ENCODE measurements at places on chromosomes 1 and 21.

DNA sequence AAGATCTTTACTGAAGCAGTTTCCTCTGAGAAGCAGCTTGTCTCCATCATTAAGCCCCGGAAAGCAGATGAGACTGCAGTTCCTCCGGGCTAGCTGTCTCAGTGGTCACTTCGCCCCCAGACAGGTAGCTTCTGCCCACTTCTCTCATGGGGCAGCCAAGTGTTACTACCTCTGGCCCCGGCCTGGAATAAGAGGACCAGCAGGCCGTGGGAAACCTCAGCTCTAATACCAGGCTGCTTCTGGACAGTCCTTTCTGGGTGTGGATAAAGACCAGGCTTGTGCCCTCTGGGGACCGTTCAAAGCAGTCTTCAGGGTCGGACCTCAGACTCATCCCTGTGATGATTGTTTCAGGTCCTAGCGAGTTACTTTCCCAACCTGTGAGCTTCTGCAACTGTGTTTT lies 54.8 kb downstream of the RUNX3 start:
- no peak for DNase-seq

DNA sequence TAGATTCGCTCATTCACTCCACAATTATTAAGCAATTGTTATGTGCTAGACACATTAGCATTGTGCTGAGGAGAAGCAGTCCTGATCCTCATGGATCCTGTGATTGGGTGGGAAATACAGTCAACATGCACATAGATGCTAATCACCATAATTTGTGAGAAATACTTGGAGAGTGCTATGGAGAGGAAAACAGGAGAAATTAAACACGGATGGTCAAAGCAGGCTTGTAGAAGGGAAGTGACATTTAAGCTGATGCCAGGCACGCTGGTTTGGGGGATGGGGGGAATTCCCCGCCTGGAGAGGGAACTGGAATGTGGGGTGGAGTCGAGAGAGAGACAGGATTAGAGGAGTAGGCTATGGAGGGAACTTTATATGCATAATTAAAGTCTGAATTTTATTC lies 52.2 kb upstream of the L1TD1 start:
- no peak for DNase-seq

GRCh38 chr1:227913396-227913763 lies 34.4 kb downstream of the WNT9A start:
- no peak for DNase-seq

GRCh38 chr1:203926025-203926540 lies 64.7 kb downstream of the SNRPE start:
- DNase-seq, result no peak

GRCh38 chr1:83705091-83705490 lies 293.8 kb downstream of the TTLL7 start:
- no peak for DNase-seq

GRCh38 chr1:231091831-231092301 lies 51.8 kb upstream of the FAM89A start:
- no peak for DNase-seq

DNA sequence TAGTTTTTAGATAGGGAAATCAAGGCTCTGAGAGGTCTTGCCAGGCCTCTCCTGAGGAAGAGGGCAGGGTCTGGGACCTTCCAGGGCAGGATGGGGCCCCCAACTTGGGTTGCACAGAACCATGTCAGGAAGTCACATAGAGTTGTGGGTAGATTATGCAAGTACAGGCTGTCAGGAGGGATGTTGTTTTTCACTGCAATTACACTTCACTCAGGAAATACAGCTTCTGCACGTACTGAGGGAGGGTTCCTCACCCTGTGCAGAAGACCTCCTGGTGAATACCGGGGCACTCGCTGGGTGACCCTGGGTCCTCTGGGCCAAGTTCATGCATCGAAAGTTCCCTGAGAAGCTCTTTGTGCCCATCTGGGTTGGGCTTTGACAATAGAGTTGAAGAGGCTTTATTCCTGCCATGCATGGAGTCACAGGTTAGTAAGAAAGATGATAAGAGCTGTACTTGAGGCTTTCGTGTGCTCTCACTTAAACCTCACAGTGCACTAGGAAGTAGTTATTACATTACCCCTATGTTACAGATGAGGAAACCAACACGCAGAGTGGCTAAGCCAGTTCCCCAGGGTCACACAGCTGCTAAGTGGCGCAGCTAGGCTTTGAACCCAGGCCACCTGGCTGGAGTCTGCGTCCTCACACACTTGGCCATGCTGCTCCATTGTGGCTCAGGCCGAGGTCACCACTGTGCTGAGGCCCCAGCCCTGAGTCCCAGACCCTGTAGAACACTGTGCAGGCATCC lies 16.2 kb upstream of the TNFRSF1B start:
- no peak for DNase-seq

DNA sequence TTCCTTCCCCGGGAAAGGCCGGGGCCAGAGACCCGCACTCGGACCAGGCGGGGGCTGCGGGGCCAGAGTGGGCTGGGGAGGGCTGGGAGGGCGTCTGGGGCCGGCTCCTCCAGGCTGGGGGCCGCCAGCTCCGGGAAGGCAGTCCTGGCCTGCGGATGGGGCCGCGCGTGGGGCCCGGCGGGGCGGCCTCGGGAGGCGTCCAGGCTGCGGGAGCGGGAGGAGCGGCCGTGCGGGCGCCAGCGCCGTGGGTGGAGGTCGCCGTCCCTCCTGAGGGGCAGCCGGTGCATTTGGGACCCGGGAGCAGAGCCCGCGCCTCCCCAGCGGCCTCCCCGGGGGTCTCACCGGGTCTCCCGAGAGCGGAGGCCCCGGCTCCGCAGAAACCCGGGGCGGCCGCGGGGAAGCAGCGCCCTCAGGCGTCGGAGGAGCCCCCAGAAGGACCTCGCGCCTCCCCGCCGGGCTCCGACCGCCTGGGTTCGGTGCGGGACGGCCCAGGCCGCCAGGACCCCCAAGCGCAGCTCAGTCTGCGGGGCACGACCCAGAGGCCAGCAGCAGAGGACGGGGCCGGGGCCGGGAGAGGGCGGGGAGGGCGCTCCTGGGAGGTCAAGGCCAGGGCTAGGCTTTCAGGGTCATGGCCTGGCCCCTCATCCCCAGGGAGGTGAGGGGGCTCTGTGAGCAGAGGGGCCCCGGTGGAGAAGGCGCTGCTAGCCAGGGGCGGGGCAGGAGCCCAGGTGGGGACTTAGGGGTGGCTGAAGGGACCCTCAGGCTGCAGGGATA lies 7.2 kb upstream of the SLX9 start:
- peak; percentile 26 for DNase-seq

- no peak for DNase-seq
Measured at GRCh38 chr1:160628799-160629263, 18.0 kb downstream of the SLAMF1 start.

DNA sequence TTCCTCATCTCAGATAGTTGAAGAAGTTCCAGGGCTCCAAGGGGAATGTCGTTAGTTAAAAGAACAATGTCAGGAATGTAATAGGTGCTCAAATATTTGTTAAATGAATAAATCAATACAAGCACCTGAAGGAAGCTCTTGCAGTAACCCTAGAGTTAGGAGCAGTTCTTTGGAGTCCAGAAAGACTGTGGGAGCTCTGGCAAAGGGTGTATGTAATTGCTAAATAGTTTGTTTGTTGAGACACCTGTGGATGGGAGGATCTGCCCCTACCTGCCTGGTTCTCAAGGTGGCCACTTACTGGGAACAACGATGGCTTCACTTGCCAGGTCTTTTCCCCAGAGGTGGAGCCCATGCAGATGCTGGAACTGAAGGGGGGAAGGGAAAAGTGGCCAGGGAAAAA lies 27.5 kb upstream of the JUN start:
- no peak for DNase-seq

DNA sequence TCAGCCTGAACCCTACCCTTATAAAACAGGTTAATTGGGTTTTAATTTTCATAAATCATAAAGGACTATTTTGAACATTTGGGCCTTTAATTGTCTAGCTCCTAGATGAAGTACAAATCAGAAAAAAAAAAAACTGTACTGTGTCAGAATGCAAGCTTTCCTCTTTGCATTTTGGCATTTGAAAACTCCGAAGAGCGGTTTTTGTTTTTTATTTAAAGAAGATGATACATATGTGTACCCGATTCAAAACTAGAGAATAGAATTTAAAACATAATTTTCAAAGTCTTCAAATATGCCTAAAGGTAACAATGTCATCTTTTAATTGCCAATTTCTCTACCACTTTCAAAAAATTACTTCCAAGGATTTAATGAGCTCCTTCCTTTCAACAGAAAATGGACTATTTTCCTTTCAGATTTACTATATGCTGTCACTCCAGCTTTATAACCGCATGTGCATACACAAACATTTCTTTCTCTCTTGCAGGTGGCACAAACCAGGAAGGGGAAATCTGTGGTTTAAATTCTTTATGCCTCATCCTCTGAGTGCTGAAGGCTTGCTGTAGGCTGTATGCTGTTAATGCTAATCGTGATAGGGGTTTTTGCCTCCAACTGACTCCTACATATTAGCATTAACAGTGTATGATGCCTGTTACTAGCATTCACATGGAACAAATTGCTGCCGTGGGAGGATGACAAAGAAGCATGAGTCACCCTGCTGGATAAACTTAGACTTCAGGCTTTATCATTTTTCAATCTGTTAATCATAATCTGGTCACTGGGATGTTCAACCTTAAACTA lies 33.7 kb downstream of the MRPL39 start:
- DNase-seq, result no peak

- DNase-seq, result no peak
Measured at GRCh38 chr1:11700601-11701467, 9.3 kb downstream of the DRAXIN start.

- DNase-seq, result no peak
Measured at GRCh38 chr1:222627232-222627631, 9.3 kb downstream of the MIA3 start.

DNA sequence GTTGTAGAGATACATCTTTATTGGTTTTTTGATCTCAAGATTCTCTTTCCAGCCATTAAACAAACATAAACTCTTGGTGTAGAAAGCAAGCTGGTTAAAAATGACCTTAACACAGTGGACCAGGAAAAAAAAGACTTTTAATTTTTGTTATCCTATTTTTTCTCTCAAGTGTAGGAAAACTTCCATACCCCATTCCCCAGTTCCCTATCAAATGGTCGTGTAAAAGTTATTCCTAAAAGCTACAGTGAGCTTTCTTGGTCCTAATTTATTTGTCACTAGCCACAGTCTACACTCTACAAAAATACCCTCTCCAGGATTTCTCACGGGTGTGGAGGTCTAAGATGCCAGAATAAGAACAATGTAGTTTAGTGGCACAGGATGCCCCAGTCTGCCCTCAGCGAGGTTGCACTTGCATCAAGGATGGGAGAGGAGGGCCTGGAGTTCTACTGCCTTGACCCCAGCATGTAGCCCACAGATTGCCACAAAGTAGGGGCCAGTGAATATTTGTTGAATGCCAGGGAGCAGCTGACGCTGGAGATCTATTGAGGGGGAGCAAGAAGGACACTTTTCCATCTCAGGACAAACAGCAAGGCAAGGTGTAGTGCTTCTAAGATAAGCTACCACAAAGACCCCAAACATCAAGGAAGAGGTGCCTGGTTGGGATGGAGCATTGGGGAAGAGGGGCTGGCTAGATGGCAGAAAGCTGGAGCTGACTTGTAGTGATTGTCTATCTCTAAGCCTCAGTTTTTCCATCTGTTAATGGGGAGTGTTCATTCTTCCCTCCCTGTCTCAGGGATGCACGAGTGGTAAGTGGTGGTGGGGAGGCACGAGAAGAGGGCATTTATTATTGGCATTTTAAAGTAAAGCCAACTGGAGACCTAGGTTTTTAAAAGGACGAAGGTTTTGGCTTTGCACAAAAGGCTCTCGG lies 1.8 kb downstream of the MYCL start:
- peak; percentile 91 for DNase-seq

GRCh38 chr1:74005533-74005932 lies 192.4 kb downstream of the LRRIQ3 start:
- DNase-seq, result no peak

GRCh38 chr1:184559117-184559713 lies 172.4 kb downstream of the C1orf21 start:
- no peak for DNase-seq

- DNase-seq, result peak; percentile 45
Measured at GRCh38 chr1:92482665-92483609, 3.8 kb downstream of the GFI1 start.

GRCh38 chr1:226644541-226645176 lies 94.4 kb downstream of the ITPKB start:
- DNase-seq, result no peak

DNA sequence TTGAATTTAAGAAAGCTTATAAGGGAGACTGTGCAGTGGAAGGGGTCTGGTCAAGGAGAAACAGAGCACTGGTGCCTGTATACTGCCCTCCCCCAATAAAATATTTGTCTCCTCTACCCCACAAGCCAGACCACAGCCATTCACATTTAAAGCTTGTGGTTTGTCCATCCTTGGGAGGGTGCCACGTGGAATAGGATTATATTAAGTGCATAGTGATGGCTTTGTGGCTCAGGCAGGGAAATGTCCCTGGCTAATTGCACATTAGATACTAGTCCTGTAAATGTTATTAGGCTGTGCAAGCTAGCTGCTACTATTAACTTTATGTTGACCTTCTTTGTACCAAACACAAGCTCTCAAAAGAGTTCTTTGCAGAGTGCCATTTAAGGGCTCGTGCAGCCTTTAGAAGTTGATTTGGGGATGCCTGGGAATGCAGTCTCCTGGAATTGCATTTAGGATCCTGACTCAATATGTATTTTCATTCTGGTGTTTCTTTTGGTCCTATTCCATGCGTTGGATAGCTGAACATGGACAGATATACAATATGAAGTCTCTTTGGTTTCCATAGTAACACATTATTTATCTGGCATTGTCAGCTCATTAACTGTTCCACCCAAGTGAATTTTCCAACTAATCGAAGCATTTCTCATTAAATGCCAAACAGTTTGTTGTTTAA lies 210.6 kb downstream of the ROR1 start:
- DNase-seq, result no peak

GRCh38 chr1:30532621-30533020 lies 190.8 kb downstream of the MATN1 start:
- no peak for DNase-seq

- DNase-seq, result no peak
Measured at GRCh38 chr1:193216920-193217319, 30.5 kb upstream of the B3GALT2 start.

- DNase-seq, result no peak
Measured at GRCh38 chr1:117210831-117211261, at the start of gene VTCN1. Gene VTCN1 (minus strand): TSS chr1:117210927. CDS start chr1:117210855, 72 bp downstream.

- no peak for DNase-seq
Measured at GRCh38 chr1:43842175-43842498, 91.5 kb upstream of the ARTN start.

DNA sequence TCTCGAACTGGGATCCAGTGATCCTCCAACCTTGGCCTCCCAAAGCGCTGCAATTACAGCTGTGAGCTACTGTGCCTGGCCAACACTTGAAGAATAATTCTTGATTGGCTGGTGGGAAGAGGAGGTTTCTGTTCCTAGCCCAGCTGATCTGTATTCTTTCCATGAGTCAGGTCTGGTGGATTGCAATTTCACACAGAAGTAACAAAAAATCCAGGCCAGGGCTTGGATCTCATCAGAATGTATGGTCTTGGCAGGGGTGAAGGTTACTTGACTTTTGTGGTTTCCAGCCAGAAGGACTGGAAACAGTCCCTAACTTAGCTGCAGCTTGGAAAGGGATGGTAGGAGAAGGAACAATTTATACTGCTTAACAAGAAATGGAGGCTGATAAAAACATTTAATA lies 5.1 kb upstream of the HP1BP3 start:
- DNase-seq, result no peak

Measured in NCI-H2107 (cell line).